Stimulated activated naive B cell treated with anti-CD40 and anti-IgM and Interleukin-4, amounts not matched to agents 10 μg/mL and 1 μg/mL and 100 μg/mL, for 72 hours (primary cell): ENCODE measurements at places on chromosomes 16 and 17.
A peak's percentile ranks its signal among the peaks of the same experiment; 100 is the strongest.

- H3K4me1 ChIP-seq = peaks cover 39% of the 10 kb centered on the region
- DNase-seq = no peak
- no peak overlapping the region for H3K4me3 ChIP-seq
- no peaks in the 10 kb centered on the region for H3K27me3 ChIP-seq
These were observed 50.9 kb upstream of the PABPN1L start for GRCh38 chr16:88917146-88917914.

GRCh38 chr16:69863401-69864281 is 87.5 kb upstream of the CLEC18A start:
- peaks cover 5% of the 10 kb centered on the region for H3K4me1 ChIP-seq
- H3K27ac ChIP-seq = no peak overlapping the region
- H3K36me3 ChIP-seq = peaks cover 22% of the 10 kb centered on the region

GRCh38 chr17:17929655-17930380 is 42.4 kb downstream of the TOM1L2 start:
- H3K36me3 ChIP-seq = no peaks in the 10 kb centered on the region
- H3K27me3 ChIP-seq = no peaks in the 10 kb centered on the region
- H3K4me1 ChIP-seq = peaks cover 6% of the 10 kb centered on the region
- H3K4me3 ChIP-seq = no peak overlapping the region
- DNase-seq = no peak

GRCh38 chr17:70677783-70678647 is 508.7 kb downstream of the KCNJ2 start:
- no peaks in the 10 kb centered on the region for H3K27me3 ChIP-seq
- no peaks in the 10 kb centered on the region for H3K4me1 ChIP-seq
- no peak overlapping the region for H3K4me3 ChIP-seq
- no peaks in the 10 kb centered on the region for H3K36me3 ChIP-seq

DNA sequence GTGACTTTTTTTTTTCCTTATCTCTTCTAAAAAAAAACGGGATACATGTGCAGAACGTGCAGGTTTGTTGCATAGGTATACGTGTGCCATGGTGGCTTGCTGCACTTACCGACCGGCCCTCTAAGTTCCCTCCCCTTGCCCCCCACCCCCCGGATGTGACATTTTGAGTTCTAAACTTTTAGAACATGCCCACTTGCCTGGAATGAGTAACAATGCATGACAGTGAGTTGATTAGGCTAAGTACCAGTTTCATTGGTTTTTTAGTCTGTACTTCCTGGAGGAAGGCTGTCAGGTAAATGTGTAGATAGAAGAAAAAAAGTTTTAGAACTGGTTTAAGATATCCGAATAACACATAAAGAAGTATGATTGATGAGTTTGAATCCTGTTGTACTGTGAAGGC is 4.0 kb downstream of the BPTF start:
- H3K27ac ChIP-seq = no peak overlapping the region
- H3K4me3 ChIP-seq = peak overlapping the region; percentile 57
- H3K36me3 ChIP-seq = peaks cover 37% of the 10 kb centered on the region
- DNase-seq = no peak
- H3K4me1 ChIP-seq = peaks cover 36% of the 10 kb centered on the region

GRCh38 chr16:85600530-85601271 is 12.4 kb upstream of the GSE1 start:
- H3K4me1 ChIP-seq = peaks cover 50% of the 10 kb centered on the region
- peaks cover 22% of the 10 kb centered on the region for H3K36me3 ChIP-seq
- H3K4me3 ChIP-seq = no peak overlapping the region
- no peak for DNase-seq

GRCh38 chr16:814974-815373 is 14.4 kb upstream of the GNG13 start:
- H3K36me3 ChIP-seq = peaks cover 3% of the 10 kb centered on the region
- H3K4me1 ChIP-seq = peaks cover 14% of the 10 kb centered on the region
- no peak overlapping the region for H3K4me3 ChIP-seq
- no peak for DNase-seq
- H3K27me3 ChIP-seq = peaks cover 39% of the 10 kb centered on the region
- no peak overlapping the region for H3K27ac ChIP-seq

GRCh38 chr16:2956579-2956956 is 7.5 kb upstream of the KREMEN2 start:
- H3K27me3 ChIP-seq = peaks cover 20% of the 10 kb centered on the region
- H3K36me3 ChIP-seq = no peaks in the 10 kb centered on the region
- DNase-seq = no peak
- no peak overlapping the region for H3K27ac ChIP-seq
- H3K4me1 ChIP-seq = peaks cover 8% of the 10 kb centered on the region

DNA sequence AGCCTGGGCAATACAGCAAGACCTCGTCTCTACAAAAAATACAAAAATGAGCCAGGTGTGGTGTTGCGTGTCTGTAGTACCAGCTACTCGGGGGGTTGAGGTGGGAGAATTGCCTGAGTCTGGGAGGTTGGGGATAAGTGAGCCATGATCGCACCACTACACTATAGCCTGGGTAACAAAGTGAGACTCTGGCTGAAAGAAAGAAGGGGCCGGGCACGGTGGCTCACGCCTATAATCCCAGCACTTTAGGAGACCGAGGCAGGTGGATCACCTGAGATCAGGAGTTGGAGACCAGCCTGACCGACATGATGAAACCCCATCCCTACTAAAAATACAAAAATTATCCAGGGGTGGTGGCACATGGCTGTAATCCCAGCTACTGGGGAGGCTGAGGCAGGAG is 10.5 kb upstream of the GRB2 start:
- no peak overlapping the region for H3K4me3 ChIP-seq
